GM23248 (cell line): ENCODE measurements at places on chromosomes 12 and 14. TPM values are rescaled to one million over a fixed set of nuclear protein-coding genes. Genes with fewer than 3 reads are reported as not detected.

Gene CTSG
- total RNA-seq, result not detected in 2 replicates

Gene RERGL
- 0.51 TPM in 1 of 2 replicates, not detected in the other for total RNA-seq

Gene OTX2
- total RNA-seq, result not detected in 2 replicates

Gene ANG
- 3.6 and 3.8 TPM in 2 replicates for total RNA-seq

- DNase-seq, result no peak
These were observed 18.4 kb downstream of the GSG1 start for GRCh38 chr12:13084898-13085640.

GRCh38 chr14:35565871-35566464 lies 32.0 kb downstream of the INSM2 start:
- no peak for DNase-seq

DNA sequence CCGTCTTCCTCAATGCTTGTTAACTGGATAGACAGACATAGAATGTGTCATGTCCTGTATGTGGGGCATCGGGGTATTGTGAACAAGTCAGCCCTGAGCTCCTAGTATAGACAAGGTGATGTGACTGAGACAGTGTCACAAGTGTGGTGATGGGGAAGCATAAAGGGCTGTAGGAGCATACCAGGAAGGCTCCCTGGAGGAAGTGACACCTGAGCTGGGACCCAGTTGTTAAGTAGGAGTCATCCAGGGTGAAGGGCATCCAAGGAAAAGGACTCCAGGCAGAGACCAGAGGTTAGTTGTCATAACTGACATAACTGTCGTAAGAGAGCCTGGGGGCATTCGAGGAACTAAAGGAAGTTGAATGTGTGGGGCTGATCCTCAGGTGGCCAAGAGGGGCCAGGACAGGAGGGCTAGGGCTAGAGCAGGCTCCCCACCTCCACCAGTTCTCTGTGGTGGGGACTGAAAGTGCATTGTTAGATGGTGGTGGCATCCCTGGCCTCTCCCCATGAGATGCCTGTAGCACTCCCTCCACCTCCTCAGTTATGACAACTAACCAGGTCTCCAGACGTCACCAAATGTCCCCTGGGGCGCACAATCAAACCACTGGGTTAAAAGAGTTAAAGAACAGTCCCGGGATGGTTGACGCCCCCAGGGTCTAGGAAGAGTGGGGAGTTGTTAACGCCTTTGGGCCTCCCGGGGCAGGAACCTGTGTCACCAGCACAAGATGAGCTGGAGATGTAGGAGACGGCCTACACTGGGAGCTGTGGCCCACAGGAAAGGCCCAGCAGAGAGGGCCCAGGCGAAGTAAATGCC lies 2.4 kb downstream of the FICD start:
- no peak for DNase-seq

GRCh38 chr12:7091171-7091570 lies 1.1 kb downstream of the C1R start:
- no peak for DNase-seq

DNA sequence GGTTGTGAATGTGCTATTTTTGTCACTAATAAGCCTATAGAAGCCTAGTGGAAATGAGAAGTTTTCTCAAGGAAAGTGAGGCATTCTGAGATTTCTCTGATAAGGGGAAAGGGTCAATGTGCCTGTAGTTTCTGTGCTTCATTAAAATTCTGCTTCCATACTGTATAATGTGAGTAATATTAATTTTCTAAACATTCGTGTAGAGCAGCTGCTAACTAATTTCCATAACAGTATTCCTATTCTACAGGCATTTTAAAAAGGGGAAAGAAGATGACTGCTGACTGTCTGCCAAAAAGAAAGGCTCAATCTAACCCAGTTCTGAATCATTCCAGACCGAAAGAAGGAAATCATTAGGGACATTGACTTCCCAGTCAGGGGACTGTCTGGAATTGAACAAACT lies 293.3 kb upstream of the TMPO start:
- no peak for DNase-seq
